Thymus (tissue), 14 donors: ENCODE measurements at places on chromosomes 2 and 18. TPM values are rescaled to one million over a fixed set of nuclear protein-coding genes. Genes with fewer than 3 reads are reported as not detected.

- no peak for DNase-seq
These were observed 79.4 kb upstream of the ZNF532 start for GRCh38 chr18:58785171-58785805.

- DNase-seq: no peak
These were observed 81.3 kb downstream of the STRADB start for GRCh38 chr2:201532686-201533304.

GRCh38 chr2:189799531-189799930 lies 15.3 kb downstream of the PMS1 start:
- no peak for DNase-seq

- DNase-seq: no peak
These were observed 294.3 kb upstream of the SETBP1 start for GRCh38 chr18:44386401-44386800.

GRCh38 chr2:16105669-16106281 lies 165.4 kb downstream of the MYCN start:
- DNase-seq: no peak

- no peak for DNase-seq
These were observed 713.1 kb downstream of the CBLN2 start for GRCh38 chr18:71831039-71831438.

DNA sequence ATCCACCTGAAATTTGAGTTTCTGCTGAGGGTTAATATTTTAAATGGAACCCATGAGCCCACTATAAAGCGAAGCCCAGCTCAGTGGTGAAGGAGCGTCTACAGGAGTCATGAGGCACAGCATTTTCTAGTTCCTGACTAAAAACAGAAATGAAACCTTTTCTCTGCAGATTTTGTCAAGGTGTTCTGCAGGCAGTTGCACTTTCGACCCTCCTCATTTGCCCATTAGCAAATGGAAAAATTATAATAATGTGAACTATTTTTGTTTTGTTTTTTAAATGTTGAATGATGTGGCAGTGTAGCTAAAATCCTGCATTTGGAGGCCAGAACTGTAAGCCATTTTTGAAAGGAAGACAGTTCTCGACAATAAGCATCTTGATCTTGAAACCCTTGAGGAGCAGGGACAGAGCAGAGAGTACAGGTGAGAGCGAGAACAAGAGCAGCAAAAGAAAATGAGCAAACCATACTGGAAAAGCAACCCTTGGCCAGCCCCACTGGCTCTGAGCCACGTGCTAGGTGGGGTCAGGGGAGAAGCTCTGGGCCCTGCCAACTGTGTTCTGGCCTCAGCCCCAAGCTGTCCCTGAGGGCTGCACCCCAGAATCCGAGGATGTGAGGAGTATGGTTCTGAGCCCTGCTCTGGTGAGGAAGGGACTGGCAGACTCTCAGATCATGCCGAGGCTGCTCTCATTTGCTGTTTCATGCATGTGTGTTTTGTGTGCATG lies 26.4 kb upstream of the COPS8 start:
- no peak for DNase-seq

DNA sequence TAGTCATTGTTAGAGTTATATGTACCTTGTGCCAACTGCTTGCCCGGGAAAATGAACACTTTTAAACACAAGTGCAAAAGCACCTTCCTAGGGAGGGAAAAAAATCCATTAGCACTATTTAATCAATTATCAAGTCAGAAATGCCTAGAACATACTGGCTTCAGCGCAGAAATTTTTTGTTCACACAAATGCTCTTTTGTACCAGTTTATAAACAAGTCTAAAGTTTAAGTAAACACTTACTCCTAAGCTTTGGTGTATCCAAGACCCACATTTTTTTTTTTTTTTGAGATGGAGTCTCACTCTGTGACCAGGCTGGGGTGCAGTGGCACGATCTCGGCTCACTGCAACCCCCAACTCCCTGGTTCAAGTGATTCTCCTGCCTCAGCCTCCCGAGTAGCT lies 30.6 kb downstream of the GFPT1 start:
- DNase-seq: no peak

Gene CD207
- 0.99 TPM for total RNA-seq

Gene FAM110C
- total RNA-seq: 0.05 TPM

Gene SOX11
- 0.52 TPM for total RNA-seq

Gene FAM237A
- total RNA-seq: not detected
